Karpas-422 (cell line): ENCODE measurements at places on chromosomes 7 and 10. TPM values are rescaled to one million over a fixed set of nuclear protein-coding genes. Genes with fewer than 3 reads are reported as not detected.

DNA sequence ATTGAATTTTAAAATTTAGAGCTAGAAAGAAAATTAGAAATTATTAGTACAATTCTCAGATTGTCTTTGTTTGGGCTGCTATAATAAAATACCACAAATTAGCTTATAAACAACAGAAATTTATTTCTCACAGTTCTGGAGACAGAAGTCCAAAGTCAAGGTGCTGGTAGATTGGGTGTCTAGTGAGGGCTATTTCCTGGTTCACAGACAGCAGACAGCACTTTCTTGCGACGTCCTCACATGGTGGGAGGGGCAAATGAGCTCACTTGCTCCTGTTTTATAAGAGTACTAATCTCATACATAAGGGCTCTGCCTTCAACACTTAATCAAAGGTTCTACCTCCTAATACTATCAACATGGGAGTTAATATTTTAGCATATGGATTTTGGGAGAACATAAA lies 134.1 kb downstream of the MDFIC start:
- no peaks in the 10 kb centered on the region for H3K36me3 ChIP-seq
- no peak for DNase-seq
- H3K4me3 ChIP-seq: no peak overlapping the region
- no peak overlapping the region for H3K27ac ChIP-seq

- no peaks in the 10 kb centered on the region for H3K27me3 ChIP-seq
- DNase-seq: no peak
- H3K4me3 ChIP-seq: no peak overlapping the region
These were observed 59.0 kb downstream of the DOCK1 start for GRCh38 chr10:126964190-126964589.

The GCK gene
- total RNA-seq: not detected in 2 replicates

DNA sequence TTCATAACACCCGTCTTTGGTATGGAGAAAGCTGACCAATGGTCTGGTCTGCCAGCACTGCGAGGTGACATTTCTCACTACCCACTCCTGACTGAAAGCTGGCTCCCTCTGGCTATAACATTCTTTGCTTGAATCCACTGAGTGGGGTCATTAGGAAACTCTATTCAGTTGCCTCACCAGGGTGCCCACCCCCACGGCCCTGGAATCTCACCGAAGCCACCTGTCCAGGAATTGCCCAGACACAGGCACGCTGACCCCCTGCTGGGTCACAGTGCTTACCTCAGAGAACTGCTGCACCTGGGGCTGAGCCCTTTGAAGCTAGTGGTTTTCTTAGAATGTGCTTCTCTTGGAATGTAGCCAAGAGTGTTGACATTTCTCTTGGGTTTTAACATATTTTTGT lies 28.6 kb downstream of the HECW1 start:
- H3K27ac ChIP-seq: no peak overlapping the region
- H3K36me3 ChIP-seq: no peaks in the 10 kb centered on the region
- no peaks in the 10 kb centered on the region for H3K4me1 ChIP-seq
- no peak for DNase-seq

DNA sequence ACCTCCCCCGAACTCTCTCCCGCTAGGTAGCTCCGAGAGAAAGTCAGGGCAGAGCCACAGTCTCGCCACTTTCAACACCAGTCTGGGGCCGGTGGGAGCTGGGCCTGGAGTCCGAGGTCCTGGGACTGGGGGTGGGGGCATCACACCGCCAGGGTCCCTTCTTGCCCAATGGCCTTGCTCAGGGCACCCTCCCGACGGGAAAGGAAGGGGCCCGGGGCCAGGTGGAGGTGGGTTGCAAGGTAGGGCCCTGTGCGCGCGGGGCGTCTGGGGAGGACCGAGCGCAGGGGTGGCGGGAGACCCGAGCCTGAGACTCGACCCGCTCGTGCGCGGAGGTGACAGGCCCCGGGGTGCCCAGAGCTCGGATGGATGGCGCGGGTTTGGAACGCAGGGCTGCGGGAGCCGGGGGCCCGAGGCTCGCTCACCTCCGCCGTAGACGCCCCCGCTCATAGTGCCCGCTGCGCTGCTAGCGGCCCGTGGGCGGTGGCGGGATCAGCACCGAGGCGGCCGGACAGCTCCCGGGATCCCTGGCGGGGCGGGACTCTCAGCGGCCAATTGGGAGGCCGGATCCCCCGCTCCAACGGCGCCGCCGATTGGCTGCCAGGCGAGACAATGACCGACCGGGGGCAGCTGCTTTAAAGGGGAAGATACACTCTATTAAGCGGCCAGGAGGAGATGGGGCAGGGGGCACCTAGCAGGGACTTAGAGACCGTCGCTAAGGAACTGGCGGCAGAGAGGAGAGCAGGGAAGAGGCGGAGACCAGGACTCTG lies at the start of gene ACTL6B:
Gene ACTL6B, minus strand, starts transcription at position 541 of the 767 bp plus-strand sequence. Its CDS starts 94 bp downstream, at position 447.
- H3K4me3 ChIP-seq: no peak within 1 kb of the TSS
- no peak within 1 kb of the TSS for H3K27ac ChIP-seq

The AKR1C4 gene
- total RNA-seq: not detected in 2 replicates

DNA sequence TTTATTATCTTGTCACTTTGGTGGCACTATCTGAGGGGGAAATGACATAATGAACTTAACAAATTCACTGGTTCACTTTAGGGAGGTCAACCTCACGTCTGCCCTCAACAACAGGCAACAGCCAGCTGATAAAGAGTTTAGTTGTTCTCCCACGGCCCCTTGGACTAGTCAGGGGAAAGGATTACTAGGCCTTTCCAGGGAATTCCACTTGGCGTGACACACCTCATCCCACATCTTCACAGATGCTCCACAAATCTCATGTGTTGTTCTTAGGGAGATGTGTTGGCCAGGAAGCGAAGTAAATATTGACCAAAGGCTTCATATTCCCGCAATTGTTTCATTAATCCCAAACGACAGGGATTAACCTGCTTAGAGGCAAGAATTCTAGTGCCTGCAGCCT lies 183.5 kb upstream of the CDCA7L start:
- H3K27ac ChIP-seq: no peak overlapping the region
- H3K27me3 ChIP-seq: no peaks in the 10 kb centered on the region
- DNase-seq: no peak
- H3K4me3 ChIP-seq: no peak overlapping the region
- no peaks in the 10 kb centered on the region for H3K4me1 ChIP-seq

- peaks cover 29% of the 10 kb centered on the region for H3K4me1 ChIP-seq
- no peak overlapping the region for H3K27ac ChIP-seq
- no peaks in the 10 kb centered on the region for H3K27me3 ChIP-seq
- no peak for DNase-seq
- no peaks in the 10 kb centered on the region for H3K36me3 ChIP-seq
These were observed 107.2 kb upstream of the PPIF start for GRCh38 chr10:79239924-79240581.
